Lung (tissue), 17 donors: ENCODE measurements at places on chromosomes 3 and 15.
A peak's percentile ranks its signal among the peaks of the same experiment; 100 is the strongest.

GRCh38 chr3:166685246-166685645 is 694.9 kb downstream of the ZBBX start:
- H3K36me3 ChIP-seq, result no peaks in the 10 kb centered on the region
- no peaks in the 10 kb centered on the region for H3K27me3 ChIP-seq
- H3K4me3 ChIP-seq, result no peak overlapping the region
- no peaks in the 10 kb centered on the region for H3K4me1 ChIP-seq
- DNase-seq, result no peak
- no peak overlapping the region for H3K27ac ChIP-seq

GRCh38 chr3:64150623-64151207 is 74.6 kb downstream of the PRICKLE2 start:
- no peaks in the 10 kb centered on the region for H3K27me3 ChIP-seq
- peak overlapping the region; percentile 78 for H3K27ac ChIP-seq
- DNase-seq, result peak; percentile 96
- H3K4me3 ChIP-seq, result no peak overlapping the region

- H3K4me3 ChIP-seq, result no peak overlapping the region
- H3K36me3 ChIP-seq, result no peaks in the 10 kb centered on the region
- no peaks in the 10 kb centered on the region for H3K4me1 ChIP-seq
These were observed 115.7 kb downstream of the WNT7A start for GRCh38 chr3:13764161-13764560.

- no peaks in the 10 kb centered on the region for H3K36me3 ChIP-seq
- H3K4me3 ChIP-seq, result no peak overlapping the region
- DNase-seq, result peak; percentile 41
- H3K4me1 ChIP-seq, result no peaks in the 10 kb centered on the region
- H3K27ac ChIP-seq, result no peak overlapping the region
- no peaks in the 10 kb centered on the region for H3K27me3 ChIP-seq
These were observed 1.5 kb upstream of the ISLR start for GRCh38 chr15:74171965-74172541.

DNA sequence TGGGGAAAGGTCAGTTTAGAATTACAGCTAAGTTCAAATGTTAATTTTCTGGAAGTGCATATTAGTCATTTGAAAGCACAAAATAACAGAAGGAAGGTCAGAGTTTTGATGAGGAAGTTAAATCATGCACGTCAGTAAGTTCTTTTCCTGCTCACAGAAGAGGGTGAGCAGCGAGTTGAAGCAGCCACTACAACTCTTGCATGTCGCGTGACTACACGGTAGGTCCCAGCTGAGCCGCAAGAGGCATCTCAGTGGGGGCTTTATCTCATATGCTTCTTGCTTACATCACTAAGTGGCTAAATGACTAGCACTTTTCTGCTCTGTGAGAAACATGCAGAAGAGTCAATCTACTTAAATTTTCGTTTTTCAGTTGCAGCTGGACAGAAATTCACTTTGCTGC is 21.3 kb upstream of the SEC62 start:
- H3K27me3 ChIP-seq, result no peaks in the 10 kb centered on the region
- no peak overlapping the region for H3K27ac ChIP-seq
- DNase-seq, result peak; percentile 14

DNA sequence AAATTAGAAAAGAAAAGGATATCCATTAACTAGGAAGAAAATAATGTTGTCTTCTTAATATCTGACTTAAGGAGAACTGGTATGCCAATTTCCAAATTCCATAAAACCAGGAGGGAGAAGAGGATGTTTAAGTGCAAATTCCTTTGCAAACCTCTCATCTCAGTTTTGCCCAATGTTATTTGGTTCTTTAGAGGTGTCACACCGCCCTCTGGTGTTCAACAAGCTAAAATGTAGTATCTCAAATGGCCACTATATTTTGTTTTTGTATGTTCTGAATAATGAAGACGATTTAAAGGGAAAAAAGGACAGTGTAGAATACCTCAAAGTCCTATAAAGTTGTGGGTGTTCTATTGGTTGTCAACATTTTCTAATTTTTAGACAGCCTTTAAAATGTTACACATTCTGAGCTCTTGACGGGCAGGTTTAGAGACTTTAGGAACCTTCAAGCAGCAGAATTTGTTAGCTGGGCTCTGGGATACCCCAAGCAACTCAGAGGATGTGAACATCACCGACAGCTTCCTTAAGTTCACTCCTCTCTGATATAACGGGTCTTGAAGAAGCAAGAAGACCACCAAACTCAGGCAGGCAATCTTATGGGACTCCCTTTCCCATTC is 458.3 kb downstream of the MFSD1 start:
- H3K4me3 ChIP-seq, result no peak overlapping the region
- H3K36me3 ChIP-seq, result no peaks in the 10 kb centered on the region
- no peak overlapping the region for H3K27ac ChIP-seq

DNA sequence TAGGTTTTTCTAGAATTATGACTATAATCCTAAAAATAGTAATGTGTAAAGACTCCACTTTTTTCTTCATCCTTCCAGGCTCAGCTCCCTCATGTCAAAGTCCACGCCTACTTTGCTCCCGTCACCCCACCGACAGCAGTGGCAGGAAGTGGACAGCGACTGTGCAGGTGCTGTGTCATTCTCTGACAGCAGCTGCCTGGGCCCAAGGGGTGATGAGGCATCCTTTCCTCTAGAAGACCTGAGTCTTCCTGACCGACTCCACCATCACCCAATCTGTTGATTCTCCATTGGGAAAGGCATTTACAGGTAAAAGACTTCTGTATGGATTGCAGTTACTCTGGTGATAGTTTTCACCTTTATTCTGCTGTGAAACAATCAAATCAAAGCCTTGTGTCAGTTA is 54.8 kb downstream of the UBP1 start:
- H3K36me3 ChIP-seq, result peaks cover 23% of the 10 kb centered on the region
- no peak overlapping the region for H3K4me3 ChIP-seq
- no peaks in the 10 kb centered on the region for H3K4me1 ChIP-seq
- no peaks in the 10 kb centered on the region for H3K27me3 ChIP-seq

- no peak for DNase-seq
- H3K4me3 ChIP-seq, result no peak overlapping the region
- no peaks in the 10 kb centered on the region for H3K27me3 ChIP-seq
These were observed 14.8 kb upstream of the ZNF639 start for GRCh38 chr3:179308001-179308400.

GRCh38 chr3:64209866-64210621 is 15.2 kb downstream of the PRICKLE2 start:
- no peaks in the 10 kb centered on the region for H3K27me3 ChIP-seq
- no peaks in the 10 kb centered on the region for H3K36me3 ChIP-seq
- DNase-seq, result peak; percentile 88
- peaks cover 22% of the 10 kb centered on the region for H3K4me1 ChIP-seq
- no peak overlapping the region for H3K4me3 ChIP-seq

GRCh38 chr3:126357295-126358037 is at the start of gene KLF15:
KLF15 (minus strand) TSS chr3:126357408; CDS start chr3:126352922, 4,486 bp downstream.
- H3K27ac ChIP-seq, result peak within 1 kb of the TSS; percentile 94
- no peaks in the 10 kb centered on the region for H3K36me3 ChIP-seq
- H3K4me3 ChIP-seq, result peak within 1 kb of the TSS; percentile 80

- peak; percentile 64 for DNase-seq
- H3K27ac ChIP-seq, result no peak overlapping the region
- H3K4me3 ChIP-seq, result no peak overlapping the region
- H3K36me3 ChIP-seq, result no peaks in the 10 kb centered on the region
These were observed 21.7 kb upstream of the TBC1D21 start for GRCh38 chr15:73851689-73852088.

GRCh38 chr3:61650719-61651410 is 89.5 kb downstream of the PTPRG start:
- H3K27me3 ChIP-seq, result no peaks in the 10 kb centered on the region
- H3K36me3 ChIP-seq, result no peaks in the 10 kb centered on the region
- H3K4me3 ChIP-seq, result no peak overlapping the region
- DNase-seq, result no peak
- H3K27ac ChIP-seq, result no peak overlapping the region

DNA sequence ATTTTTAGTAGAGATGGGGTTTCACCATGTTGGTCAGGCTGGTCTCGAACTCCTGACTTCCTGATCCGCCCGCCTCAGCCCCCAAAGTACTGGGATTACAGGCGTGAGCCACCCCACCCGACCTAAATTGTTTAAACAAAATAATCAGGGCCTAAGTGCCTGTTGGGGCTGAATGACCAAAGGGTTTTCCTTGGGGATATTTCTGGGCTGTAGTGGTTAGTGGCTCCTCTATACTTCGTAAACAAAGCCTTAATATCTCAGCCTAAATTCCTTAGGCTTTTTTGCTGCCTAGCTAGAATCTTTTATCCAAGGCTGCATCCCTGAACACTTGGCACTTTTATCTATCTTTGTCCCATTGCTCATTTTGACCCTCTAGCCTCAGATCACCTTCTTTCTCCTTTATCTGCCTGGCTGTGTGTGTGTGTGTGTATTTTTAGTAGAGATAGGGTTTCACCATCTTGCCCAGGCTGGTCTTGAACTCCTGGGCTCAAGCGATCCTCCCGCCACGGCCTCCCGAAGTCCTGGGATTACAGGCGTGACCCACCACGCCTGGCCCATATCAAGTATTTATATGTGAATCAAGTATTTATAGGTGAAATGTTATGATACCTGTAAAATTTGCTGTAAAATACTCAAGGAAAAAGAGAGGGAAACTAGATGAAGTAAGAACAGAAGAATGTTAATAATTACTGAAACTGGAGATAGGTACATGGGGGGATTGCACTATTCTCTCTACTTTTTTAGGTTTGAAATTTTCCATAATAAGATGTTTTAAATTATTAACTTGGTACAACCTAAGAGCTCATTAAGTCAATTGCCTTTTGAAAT is 1.8 kb downstream of the NUSAP1 start:
- peak; percentile 4 for DNase-seq
- H3K4me3 ChIP-seq, result no peak overlapping the region
- no peaks in the 10 kb centered on the region for H3K27me3 ChIP-seq
- H3K4me1 ChIP-seq, result no peaks in the 10 kb centered on the region

DNA sequence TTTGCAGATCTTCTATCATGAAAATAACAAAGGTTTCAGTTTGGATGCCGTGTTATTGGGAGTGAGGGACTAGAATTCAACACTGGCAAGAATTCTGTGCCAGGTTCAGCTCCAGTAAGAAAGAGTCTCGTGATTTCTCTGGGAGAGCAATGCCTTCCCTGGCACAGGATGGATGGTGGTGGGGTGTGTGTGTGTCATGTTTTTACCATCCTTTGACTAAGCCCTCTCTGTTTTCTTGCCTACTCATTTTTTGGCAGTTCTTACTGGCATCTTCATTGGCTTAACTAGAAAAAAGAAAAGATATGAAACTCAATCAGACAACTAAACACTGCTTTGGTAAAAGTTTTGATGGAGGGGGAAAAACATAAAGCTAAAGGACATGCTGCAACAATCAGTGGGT is 86.6 kb downstream of the FMN1 start:
- no peak overlapping the region for H3K27ac ChIP-seq
- no peaks in the 10 kb centered on the region for H3K36me3 ChIP-seq
- DNase-seq, result no peak
- no peak overlapping the region for H3K4me3 ChIP-seq
- no peaks in the 10 kb centered on the region for H3K27me3 ChIP-seq
